Fibroblast of skin of right quadriceps (primary cell): ENCODE measurements at places on chromosomes 11 and 22.
A peak's percentile ranks its signal among the peaks of the same experiment; 100 is the strongest.

DNA sequence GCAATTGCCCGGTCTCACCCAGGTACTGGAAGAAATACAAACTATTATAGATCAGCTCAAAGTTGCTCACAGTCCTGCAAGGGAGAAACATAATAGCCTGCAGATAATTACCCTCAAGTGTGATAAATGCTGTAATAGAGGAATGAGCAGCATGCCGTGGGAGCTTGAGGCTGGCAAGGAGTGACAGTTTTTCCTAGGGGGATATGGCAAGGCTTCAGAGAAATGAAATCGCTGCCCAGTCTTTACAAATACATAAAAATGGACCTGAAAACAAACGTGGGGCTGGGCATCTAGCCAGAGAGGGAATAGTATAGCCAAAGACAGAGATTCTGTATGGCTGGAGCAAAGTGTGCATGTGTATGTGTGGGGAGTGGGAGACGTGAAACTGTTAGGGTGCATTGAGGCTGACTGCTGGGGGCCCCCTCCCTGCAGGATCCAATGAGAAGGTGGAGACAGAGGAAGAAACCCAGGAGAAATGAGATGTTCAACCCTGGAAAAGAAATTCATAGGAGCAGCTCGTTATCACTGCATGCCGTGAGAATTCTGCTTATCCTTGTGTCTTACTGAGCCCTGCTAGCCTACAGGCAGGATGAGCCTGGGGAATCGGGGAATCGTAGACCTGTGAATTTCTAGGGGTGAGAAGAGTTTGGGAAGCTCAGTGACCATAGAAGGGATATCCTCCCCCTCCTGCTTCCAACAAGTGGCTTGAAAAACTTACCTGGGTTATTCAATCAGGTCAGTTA is 167.0 kb downstream of the LDLRAD3 start:
- DNase-seq: no peak

DNA sequence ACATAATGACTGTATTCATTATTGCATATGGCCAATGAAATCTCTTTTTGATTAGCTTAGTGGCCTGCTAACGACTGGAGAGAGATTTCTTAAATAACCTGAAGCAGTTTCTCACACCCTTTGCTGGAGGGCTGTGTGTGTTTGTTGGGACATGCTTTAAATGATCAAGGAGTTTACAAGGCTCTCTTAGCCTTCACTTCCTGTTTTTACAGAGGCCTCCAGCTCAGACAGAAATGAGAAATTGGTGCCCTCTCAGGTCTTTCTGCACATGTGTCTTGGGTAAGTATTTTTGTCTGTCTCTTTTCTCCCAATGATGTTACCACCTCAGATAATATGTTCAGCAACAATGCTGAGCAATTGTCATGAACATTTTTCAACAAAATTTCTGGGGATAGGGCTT is 884.4 kb upstream of the CNTN5 start:
- DNase-seq: no peak

GRCh38 chr11:130145311-130145812 is 14.2 kb upstream of the ST14 start:
- no peak for DNase-seq

DNA sequence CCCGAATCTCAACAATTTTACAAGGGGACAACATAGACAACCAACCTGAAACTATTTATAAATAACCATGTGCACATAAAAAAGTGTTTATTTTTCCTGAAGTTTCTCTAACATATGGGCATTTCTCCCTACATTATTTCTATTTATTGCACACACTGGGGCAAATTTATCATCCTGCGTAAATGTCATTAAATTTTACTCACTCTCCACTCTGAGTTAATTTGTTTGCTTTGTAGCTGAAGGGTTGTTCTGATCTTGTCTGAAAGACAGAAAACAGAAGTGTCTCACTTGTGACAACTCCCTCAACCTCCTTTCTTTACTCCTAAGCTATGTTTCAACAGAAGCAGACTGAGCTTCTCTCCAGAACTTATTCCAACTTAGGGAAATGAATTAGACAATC is 194.2 kb downstream of the HIPK3 start:
- no peak for DNase-seq

DNA sequence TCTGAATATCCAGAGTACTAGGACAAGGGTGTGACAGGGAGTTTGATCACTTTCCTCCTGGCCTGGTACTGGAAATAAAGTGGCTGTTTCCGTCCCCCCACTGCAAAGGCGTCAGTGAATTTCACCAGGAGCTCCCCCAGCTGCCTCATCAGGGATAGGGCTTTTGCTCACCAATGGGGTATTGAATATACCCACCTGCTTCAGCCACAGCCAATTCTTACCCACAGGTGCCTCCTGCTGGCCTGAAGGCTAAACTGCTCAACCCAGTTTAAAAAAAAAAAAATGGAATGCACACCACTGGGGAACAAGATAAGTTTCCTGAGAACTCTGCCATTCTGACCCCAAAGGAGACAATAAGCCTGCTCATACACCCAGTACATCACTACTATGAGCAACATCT is 65.3 kb upstream of the MS4A8 start:
- DNase-seq: no peak

DNA sequence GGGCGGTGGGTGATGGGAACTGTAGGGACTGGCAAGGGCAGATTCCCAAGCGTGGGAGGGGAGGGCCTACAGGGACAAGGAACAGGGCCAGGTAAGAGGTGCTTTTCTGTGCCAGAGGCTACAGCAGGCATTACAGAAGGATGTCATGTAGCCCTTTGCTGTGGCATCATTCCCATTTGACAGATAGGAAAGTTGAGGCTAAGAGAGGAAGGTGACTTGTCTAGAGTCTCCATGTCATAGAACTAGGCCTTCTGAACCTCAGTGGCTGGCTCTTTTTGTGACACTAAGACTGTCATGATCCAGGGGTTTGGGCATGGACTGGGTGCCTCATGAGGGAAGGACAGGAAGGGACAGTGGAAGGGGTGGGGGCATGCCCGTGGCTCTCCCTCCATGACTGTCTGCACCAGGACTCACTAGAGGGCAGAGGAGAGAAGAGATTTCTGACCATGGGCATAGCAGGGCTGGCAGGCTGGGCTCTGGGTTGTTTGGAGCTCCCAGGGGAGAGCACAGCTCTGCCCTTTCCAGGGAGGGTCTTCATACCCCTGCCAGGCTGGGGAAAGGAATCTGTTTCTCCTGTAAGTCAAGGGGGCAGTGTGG is 3.2 kb downstream of the MMP11 start:
- no peak for DNase-seq

DNA sequence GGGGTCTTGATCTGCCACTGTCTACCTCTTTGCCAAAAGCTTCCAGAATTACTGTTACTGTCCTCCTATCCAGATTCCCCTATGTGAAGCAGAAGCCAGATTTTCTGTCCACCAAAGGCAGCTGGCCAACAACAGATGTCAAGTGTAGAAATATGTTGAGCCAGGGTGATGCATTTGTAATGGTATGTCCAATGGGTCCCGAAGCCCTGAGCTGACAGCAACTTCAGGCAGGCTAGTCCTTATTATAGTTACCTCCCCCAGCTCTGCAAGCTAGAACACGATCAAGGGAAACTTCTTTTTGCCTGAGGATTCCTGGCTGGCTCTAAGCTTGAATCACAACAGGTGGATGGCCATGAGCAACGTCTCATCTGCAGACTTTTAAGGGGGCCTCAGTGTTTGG is 10.2 kb downstream of the PAMR1 start:
- DNase-seq: peak; percentile 87

GRCh38 chr11:92794783-92795182 is 174.7 kb upstream of the MTNR1B start:
- DNase-seq: no peak
